H9 (cell line): ENCODE measurements at places on chromosomes 13 and 19. TPM values are rescaled to one million over a fixed set of nuclear protein-coding genes. Genes with fewer than 3 reads are reported as not detected.

Gene SBNO2
- total RNA-seq = 41.3 and 46.3 TPM in 2 replicates

DNA sequence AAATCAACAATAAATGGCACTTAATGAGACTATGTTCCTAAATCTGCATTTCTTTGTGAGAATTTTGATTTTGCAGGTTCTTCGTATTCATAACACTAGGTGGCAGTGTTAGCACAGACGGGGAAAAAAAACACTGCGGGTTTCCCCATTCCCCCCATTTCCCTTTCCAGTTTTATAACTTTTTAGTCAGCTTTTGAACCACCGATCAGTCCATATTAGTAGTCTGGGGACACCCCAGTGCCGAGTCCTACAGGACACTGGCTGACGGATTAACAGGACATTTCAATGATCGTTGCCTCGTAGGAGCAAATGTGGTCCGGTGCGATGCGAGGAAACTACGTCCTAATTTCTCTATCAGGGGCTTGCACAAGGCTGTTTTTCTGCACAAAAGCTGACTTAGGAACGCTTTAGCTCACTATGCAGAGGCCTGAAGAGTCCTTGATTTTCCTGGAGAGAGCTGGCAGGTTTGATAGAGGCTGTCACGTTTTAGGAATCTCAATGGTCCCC, 234.3 kb downstream of the LMO7 start:
- no peak overlapping the region for H3K27ac ChIP-seq
- H3K27me3 ChIP-seq = no peaks in the 10 kb centered on the region
- H3K4me1 ChIP-seq = peaks cover 7% of the 10 kb centered on the region; the same call in 1 of the 2 replicates
- DNase-seq = no peak
- H3K36me3 ChIP-seq = no peaks in the 10 kb centered on the region
- no peak overlapping the region for H3K4me3 ChIP-seq

DNA sequence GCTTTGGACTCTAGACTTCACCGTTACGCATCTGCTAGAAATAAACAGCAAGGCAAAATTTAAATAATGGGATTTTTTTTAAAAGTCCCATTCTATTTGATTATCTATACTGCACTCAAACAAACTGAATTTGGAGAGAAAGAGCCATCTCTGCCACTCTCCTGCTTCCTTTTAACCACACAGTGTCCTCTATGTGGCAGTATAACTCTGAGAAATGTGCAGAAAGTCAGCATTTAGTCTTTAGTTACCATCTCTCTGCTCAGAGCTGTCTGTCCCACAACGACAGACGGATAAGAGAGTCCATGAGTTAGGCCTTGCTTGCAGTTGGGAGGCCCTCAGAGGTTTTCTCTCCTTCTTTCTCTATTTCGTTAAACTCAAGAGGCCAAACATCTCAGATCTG, 21.2 kb downstream of the CCNA1 start:
- H3K27me3 ChIP-seq = no peaks in the 10 kb centered on the region
- no peaks in the 10 kb centered on the region for H3K36me3 ChIP-seq
- no peak overlapping the region for H3K4me3 ChIP-seq
- H3K27ac ChIP-seq = no peak overlapping the region

- H3K4me1 ChIP-seq = no peaks in the 10 kb centered on the region
- H3K27me3 ChIP-seq = no peaks in the 10 kb centered on the region; the same call in 1 of the 2 replicates
- DNase-seq = no peak
- H3K4me3 ChIP-seq = no peak overlapping the region
Observed at GRCh38 chr13:110820322-110820721, 94.5 kb downstream of the ANKRD10 start.

- no peak overlapping the region for H3K27ac ChIP-seq
- H3K36me3 ChIP-seq = peaks cover 74% of the 10 kb centered on the region
- no peaks in the 10 kb centered on the region for H3K27me3 ChIP-seq
- DNase-seq = no peak
Observed at GRCh38 chr19:4413588-4413987, 11.1 kb downstream of the CHAF1A start.

GRCh38 chr19:39941615-39942365, 7.4 kb upstream of the FCGBP start:
- no peak overlapping the region for H3K4me3 ChIP-seq
- no peaks in the 10 kb centered on the region for H3K27me3 ChIP-seq
- H3K4me1 ChIP-seq = no peaks in the 10 kb centered on the region
- H3K27ac ChIP-seq = no peak overlapping the region

DNA sequence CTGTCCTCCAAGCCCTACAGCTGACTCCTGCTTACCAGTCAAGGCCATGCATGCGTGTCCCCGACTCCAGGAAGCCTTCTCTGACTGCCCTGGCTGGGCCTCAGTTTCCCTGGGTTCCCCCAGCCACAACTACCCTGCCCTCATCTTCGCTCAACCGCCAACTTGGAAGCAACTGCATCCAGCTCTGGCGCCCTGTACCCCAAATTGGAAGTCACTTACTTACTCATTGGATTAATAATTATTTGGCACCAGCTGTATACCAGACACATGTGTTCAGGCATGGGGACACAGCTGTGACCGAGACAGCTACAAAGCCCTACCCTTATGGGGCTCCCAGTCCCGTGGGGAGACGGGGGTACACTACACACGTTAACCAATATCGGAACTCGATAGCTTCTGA, 10.9 kb upstream of the SEMA6B start:
- DNase-seq = no peak
- no peak overlapping the region for H3K27ac ChIP-seq
- H3K36me3 ChIP-seq = no peaks in the 10 kb centered on the region
- no peaks in the 10 kb centered on the region for H3K27me3 ChIP-seq
- H3K4me1 ChIP-seq = peaks cover 4% of the 10 kb centered on the region; the same call in 1 of the 2 replicates

Gene ZNF208
- not detected in 2 replicates for total RNA-seq

Gene CRB3
- total RNA-seq = 31.4 and 32.1 TPM in 2 replicates

- H3K27me3 ChIP-seq = no peaks in the 10 kb centered on the region
- no peaks in the 10 kb centered on the region for H3K4me1 ChIP-seq
- H3K36me3 ChIP-seq = no peaks in the 10 kb centered on the region
Observed at GRCh38 chr13:37360556-37360955, 238.0 kb downstream of the POSTN start.

GRCh38 chr19:55459950-55460657, 1.3 kb downstream of the ISOC2 start:
- H3K4me3 ChIP-seq = peak overlapping the region; percentile 84
- H3K4me1 ChIP-seq = peaks cover 5% of the 10 kb centered on the region; the same call in 1 of the 2 replicates
- peaks cover 8% of the 10 kb centered on the region for H3K36me3 ChIP-seq
- no peaks in the 10 kb centered on the region for H3K27me3 ChIP-seq

GRCh38 chr19:47681388-47681787, 31.8 kb upstream of the EHD2 start:
- DNase-seq = no peak
- H3K36me3 ChIP-seq = peaks cover 18% of the 10 kb centered on the region; the same call in 2 of the 3 replicates
- H3K27me3 ChIP-seq = no peaks in the 10 kb centered on the region
- H3K4me3 ChIP-seq = no peak overlapping the region

Gene APC2
- 0.68 and 2.0 TPM in 2 replicates for total RNA-seq

DNA sequence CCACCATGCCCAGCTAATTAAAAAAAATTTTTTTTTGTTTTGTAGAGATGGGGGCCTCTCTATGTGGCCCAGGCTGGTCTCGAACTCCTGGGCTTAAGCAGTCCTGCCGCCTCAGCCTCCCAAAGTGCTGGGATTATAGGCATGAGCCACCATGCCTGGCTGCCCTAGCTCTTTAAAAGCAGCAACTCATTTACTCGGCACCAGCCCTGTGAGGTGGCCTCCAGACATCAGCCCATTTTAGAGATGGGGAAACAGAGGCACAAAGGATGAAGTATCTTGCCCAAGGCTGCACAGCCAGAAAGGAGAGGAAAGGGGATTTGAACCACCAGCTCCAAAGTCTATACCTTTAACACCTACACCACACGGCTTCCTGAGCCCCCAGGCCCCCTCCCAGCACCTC, 312 bp downstream of the PRX start:
- H3K27ac ChIP-seq = no peak overlapping the region
- no peak for DNase-seq
- peak overlapping the region; percentile 22 for H3K4me3 ChIP-seq
- no peaks in the 10 kb centered on the region for H3K27me3 ChIP-seq

GRCh38 chr13:73599232-73600128, 534.7 kb downstream of the KLF12 start:
- H3K27me3 ChIP-seq = no peaks in the 10 kb centered on the region
- DNase-seq = no peak
- no peaks in the 10 kb centered on the region for H3K4me1 ChIP-seq
- no peaks in the 10 kb centered on the region for H3K36me3 ChIP-seq
- no peak overlapping the region for H3K4me3 ChIP-seq
